ENCODE measurements at places on chromosomes 2 and 18.
A peak's percentile ranks its signal among the peaks of the same experiment; 100 is the strongest.

GRCh38 chr2:216974321-216975302 is 114.7 kb upstream of the TNP1 start:
- no peak for DNase-seq

DNA sequence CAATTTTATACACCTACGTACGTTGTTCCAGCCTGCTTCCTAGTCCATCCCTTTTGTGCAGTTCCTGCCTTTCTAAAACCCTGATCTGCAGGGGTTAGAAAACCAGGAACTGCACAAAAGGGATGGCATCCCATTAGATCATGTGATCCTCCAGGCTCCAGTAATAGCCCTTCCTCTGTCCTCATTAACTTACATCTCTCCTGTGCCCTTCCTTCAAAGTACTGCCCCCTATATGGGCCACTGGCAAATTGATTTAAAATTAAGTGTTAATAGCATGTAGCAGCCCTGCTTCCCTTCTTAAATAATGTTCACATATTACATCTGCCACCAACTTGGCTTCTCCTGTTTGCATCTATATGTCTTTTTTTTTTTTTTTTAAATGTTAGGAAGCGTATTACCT is 61.3 kb upstream of the NXPH2 start:
- no peak for DNase-seq

GRCh38 chr18:47143153-47143552 is 7.1 kb downstream of the HDHD2 start:
- no peak for DNase-seq

- no peak for DNase-seq
Measured at GRCh38 chr18:51461956-51462355, 264.5 kb upstream of the MEX3C start.

GRCh38 chr2:220574038-220574437 is 946.6 kb downstream of the SLC4A3 start:
- no peak for DNase-seq

DNA sequence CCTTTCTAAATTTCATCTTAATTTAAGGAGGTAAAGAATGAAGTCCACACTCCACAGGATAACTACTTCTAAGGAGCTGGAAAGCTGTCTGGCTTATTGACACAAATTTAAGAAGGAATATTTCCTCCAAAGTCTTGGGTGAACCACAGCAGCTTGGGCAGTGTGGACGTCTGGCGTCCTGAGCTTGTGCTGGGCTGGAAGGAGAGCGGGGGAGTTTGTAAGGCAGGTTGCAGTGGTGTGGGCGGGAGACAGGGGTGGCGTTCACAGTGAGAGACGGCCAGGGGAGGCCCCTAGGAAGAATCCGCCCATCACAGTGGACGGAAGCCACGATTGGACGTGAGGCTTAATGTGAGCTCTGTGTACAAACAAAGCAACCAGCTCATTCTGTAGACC is 25.7 kb downstream of the ADI1 start:
- no peak for DNase-seq

DNA sequence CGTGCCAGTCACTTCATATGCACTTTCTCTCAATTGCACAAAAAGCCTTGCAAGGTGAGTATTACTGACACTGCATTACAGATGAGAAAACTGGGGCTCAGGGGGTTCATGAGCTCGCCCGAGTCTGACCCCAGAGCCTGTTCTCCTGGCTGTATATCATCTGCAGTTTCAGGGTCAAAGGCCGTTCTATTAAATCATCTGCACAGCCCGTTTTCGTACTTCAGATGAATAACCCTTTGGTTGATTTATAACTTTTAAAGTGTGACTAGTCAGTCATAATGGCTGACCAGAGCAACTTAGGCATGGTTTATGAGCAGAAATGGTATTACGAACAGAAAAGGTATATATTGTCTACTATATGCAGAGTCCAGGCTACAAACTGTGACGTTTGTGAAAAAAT is 35.3 kb upstream of the NPAS2 start:
- no peak for DNase-seq

DNA sequence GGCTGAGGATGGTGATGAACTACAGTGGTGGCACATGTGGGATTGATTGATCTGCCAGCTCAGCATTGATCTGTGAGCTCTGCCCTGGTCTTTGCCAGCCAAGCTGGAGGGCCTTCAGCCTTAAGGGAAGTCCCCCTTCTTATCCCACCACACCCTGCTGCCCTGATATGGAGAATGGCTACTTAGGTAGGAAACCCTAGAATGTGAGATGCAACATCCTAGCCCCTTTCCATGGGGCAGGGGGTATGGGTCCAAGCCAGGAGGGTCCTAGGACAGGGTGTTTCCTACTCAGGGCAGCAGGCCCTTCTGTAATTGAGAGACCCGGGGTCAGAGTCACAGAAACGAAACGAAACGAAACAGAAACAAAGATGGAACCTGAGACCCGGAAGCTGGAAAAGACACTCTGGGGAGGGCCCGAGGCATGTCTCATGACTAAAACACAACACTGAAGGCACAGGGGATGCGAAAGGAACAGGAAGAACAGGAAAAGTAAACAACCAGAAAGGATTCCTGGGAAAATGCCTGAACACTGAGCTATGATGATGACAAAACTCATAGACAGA is 16.9 kb upstream of the SULT1C2 start:
- peak; percentile 56 for DNase-seq

DNA sequence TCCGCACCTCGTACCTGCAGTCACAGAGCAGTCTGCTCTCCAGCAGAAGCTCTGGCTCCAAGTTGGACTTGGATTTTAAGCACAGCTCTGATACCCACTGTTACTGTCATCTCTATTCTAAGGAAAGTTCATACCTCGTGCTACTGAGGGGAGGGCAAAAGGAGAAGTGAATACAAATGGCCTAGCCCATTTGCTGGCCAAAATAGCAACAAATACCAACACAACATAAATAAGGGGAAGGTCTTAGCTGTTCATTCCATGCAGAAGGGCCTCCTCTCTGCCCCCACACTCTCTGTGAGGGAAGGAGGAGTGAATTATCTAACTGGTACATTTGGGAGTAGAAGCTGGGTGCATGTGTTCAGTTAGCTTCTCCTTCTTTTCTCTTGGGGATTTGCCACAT is 739.4 kb upstream of the RAB6C start:
- DNase-seq = no peak

DNA sequence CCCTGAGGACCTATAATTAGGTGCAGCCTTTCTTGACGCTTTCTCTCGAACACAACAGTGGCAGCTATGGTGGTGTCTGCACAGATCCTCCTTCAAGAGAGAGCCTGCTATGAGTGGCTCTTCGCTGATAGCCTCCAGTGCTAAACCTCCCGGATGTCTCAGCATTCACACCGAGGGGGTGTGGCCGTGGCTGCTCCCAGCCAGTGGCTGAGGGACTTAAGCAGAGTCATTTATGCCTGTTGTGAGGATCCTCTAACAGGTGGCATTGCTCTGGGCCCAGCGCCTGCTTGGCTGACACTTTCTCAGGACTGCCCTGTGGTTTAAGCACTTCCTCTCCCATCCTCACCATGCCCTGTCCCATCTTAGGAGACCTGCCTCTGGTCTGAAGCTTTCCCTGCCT is 592.0 kb upstream of the LRRTM1 start:
- DNase-seq = no peak

DNA sequence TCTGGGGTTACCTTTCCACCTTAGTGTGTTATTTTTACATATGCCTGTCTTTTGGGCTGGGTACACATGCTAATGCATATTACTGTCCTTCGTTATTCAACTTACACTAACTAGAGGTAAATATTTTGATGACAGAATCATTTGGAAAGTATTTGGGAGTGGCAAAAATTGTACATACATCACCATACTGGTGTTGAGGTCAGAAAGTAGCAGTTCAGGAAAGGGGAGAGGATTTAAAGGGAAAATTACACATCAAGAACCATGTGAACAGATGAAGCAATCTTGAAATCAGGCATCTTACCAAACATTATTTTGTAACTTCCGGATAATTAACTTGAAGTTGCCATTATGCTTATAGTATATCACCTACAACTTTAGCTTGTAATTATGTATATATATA is 379.7 kb downstream of the RND3 start:
- no peak for DNase-seq

DNA sequence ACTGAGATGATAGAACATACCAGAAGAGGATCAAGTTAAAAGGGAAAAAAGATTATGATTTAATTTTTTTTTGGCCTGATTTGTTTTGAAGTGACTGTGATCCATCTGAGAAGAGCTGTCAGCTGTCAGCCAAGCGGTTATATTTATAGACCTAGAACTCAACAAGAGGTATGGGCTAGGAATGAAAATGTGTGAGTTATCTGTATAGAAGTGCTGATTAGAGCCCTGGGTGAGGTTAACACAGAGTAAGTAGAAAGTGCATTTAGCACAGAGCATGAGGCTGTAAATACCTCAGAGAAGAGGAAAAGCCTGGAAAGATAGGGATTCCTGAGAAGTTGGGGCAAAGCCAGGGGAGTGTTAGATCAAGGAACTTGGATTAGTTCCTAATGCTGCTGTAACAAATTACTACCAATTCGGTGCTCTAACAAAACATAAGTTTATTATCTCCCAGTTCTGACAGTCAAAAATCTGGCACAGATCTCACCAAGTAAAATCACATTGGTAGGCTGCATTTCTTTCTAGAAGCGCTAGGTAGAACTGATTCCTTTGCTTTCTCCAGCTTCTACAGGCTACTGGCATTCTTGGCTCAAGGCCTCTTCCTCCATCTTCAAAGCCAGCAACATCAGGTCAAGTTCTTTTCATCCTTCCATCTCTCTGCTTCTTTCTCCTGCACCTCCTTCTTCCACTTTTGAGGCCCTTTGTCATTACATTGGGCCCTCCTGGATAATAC is 197.4 kb upstream of the SPHKAP start:
- no peak for DNase-seq

DNA sequence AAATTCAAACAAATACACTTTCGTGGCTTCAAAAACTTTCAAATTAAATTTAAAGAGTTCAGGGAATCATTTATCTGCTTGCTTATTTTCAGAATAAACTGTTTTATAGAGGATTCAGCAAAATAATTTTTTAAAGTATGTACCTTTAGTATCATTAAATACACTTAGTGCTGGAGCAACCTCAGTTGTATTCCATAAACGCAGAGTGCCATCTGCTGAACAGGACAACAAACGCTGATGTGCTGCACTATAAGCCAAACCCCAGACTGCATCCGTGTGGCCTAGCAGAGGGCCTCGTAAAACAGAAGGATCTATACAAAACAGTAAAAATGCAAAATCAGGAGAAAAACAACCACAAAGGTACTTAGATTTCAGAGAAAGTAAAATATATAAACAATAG is 108.6 kb downstream of the STRN start:
- no peak for DNase-seq

- DNase-seq = no peak
Measured at GRCh38 chr2:97664636-97664970, 759 bp upstream of the ACTR1B start.

DNA sequence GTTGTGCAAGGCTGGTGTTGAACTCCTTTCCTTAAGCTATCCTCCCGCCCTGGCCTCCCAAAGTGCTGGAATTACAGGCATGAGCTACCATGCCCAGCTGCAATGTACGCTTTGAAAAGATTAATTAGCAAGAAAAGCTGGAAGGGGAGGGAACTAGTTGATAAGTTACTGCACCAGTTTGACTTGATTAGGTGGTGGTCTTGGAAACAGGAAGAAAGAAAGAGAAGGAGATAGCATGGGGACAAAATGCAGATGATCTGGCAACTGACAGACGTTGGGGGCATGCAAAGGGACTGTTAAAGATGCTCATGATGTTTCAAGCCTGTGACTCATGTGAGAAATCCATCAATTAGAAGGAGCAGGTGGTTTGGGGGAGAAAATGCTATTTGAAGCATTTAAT is 68.6 kb downstream of the PLEKHM3 start:
- no peak for DNase-seq

GRCh38 chr2:221552291-221552690 is 19.8 kb downstream of the EPHA4 start:
- DNase-seq = no peak

DNA sequence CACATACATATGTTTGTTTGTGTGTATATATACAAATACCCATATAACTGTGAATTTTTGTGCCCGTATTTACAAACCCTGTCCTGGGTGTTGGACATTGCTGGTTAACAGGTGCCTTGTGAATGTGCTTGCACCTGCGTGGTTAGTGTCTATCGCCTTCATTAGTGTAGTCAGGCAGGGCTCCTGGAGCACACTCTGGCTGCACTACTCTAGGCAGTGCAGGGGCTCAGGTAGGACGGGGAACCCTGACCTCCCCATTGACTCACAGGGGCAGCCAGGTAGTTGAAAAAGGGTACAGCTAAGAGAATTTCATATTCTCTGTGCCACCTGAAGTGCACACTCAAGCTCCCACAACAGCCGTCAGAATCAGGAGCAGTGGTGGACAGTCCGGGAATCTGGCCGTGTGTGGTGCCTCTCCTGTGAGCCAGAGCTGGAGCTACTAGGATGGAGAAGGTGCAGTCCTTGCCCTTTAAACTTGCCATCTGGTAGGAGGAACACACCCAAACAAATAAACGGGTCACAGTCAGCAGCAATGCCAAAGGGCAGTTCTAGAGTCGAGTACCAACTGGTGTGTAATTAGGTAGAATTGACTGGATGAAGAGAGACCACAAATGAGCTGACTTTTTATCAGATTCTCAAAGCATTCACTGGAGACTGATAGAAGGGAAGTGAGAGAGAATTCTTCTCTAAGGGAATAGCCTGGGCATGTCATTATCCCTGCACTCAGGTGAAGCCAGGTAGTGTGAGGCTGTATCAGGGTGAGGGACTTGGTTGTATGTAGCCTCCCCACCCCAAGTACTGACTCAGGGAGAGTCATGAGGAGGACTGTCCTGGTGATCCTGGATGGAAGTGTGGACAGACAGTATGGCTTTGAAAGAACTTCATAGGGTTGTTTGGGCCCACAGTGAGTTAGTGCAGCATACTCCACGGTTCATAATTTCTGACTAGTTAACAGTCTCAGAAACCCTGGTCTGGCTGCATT is 44.1 kb downstream of the FARP2 start:
- DNase-seq = no peak

GRCh38 chr18:79634186-79634585 is 45.4 kb upstream of the CTDP1 start:
- no peak for DNase-seq

GRCh38 chr2:26478366-26478765 is 442 bp upstream of the OTOF start:
- DNase-seq = no peak

- DNase-seq = no peak
Measured at GRCh38 chr18:42268186-42268725, 313.2 kb downstream of the PIK3C3 start.

DNA sequence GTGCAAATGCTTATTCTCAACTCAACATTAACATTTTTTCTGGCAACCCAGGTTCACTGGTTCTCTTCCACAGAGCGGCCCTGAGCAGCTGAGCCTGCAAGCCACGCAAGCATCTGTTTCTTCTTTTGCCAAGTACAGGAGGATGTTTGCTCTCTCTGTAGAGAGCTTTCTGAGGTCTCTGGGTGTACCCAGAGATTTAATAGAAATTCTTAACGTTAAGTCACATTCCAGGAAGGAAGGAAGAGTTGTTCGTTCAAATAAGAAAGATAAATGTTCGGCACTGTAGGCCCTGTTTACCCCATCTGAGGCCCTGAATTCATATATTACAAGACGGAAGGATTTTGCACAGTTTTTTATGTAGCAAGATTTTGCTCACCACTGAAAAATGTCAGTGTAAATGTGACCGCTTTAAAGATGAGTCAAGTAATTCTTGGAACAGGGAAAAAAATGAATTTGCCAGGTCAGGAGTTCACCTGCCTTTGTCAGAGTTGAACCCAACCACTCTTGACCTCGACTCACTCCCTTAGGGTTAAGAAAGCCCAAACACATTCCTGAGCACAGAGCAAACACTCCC is 30.1 kb downstream of the KCTD18 start:
- no peak for DNase-seq
